ENCODE measurements at places on chromosomes 16 and 17. TPM values are rescaled to one million over a fixed set of nuclear protein-coding genes. Genes with fewer than 3 reads are reported as not detected.

Gene RRN3
- 40.5 TPM for polyA plus RNA-seq

- DNase-seq: no peak
- H3K36me3 ChIP-seq: no peaks in the 10 kb centered on the region
- H3K27ac ChIP-seq: peak overlapping the region; percentile 35
- H3K4me3 ChIP-seq: no peak overlapping the region
- no peaks in the 10 kb centered on the region for H3K27me3 ChIP-seq
Measured at GRCh38 chr16:85057212-85057889, 29.8 kb downstream of the KIAA0513 start.

DNA sequence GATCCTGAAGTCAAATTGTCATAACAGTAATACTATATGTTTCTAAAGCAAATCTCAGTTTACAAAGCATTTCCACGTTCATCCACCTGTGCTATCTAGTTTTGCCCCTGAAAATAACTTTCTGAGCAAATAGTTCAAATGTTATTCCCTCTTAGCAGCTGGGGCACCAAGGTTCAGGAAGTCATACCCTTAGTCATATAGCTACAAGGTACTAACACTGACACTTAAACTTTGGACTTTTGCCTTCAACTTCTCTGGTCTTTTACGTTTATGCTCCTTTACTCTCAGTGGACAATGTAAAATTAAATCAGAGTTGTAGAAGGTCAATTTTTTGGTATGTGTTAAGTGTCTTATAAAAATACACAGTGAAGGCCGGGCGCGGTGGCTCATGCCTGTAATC lies 33.0 kb downstream of the COX11 start:
- H3K4me1 ChIP-seq: no peaks in the 10 kb centered on the region
- no peak overlapping the region for H3K27ac ChIP-seq

GRCh38 chr16:72977127-72977526 lies 70.8 kb downstream of the ZFHX3 start:
- H3K4me1 ChIP-seq: no peaks in the 10 kb centered on the region
- DNase-seq: no peak
- H3K4me3 ChIP-seq: no peak overlapping the region
- H3K27ac ChIP-seq: no peak overlapping the region
- H3K27me3 ChIP-seq: no peaks in the 10 kb centered on the region

DNA sequence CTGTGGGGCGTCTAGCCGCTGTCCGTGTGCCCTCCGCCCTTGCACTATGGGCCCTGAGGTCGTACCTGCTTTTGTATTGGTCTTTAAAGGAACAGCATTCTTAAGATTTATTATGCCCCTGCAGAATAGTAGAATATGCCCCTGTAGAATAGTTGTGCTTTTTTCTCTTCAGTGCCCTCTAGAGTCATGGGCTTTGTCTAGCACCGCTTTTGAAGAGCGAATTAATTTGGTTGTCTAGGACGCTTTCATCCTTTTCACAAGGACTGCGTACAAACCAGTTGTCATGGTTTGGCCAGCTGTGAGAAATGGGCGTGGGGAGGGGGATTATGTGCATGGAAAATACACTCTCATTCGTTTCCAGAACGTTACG lies 621 bp downstream of the CEP95 start:
- H3K36me3 ChIP-seq: peaks cover 24% of the 10 kb centered on the region
- H3K27me3 ChIP-seq: no peaks in the 10 kb centered on the region
- peak overlapping the region; percentile 100 for H3K27ac ChIP-seq

GRCh38 chr16:10938321-10938720 lies 3.9 kb downstream of the DEXI start:
- H3K4me1 ChIP-seq: peaks cover 42% of the 10 kb centered on the region
- peak overlapping the region; percentile 82 for H3K4me3 ChIP-seq
- H3K36me3 ChIP-seq: no peaks in the 10 kb centered on the region
- H3K27me3 ChIP-seq: no peaks in the 10 kb centered on the region
- peak overlapping the region; percentile 23 for H3K27ac ChIP-seq

GRCh38 chr17:18039535-18040260 lies 490 bp downstream of the GID4 start:
- peaks cover 17% of the 10 kb centered on the region for H3K4me1 ChIP-seq
- peak overlapping the region; percentile 51 for H3K27ac ChIP-seq
- no peaks in the 10 kb centered on the region for H3K27me3 ChIP-seq
- no peaks in the 10 kb centered on the region for H3K36me3 ChIP-seq
- no peak for DNase-seq

- peaks cover 7% of the 10 kb centered on the region for H3K4me1 ChIP-seq
- H3K27me3 ChIP-seq: no peaks in the 10 kb centered on the region
- no peaks in the 10 kb centered on the region for H3K36me3 ChIP-seq
- H3K27ac ChIP-seq: no peak overlapping the region
Measured at GRCh38 chr16:17556276-17557052, 85.7 kb upstream of the XYLT1 start.

DNA sequence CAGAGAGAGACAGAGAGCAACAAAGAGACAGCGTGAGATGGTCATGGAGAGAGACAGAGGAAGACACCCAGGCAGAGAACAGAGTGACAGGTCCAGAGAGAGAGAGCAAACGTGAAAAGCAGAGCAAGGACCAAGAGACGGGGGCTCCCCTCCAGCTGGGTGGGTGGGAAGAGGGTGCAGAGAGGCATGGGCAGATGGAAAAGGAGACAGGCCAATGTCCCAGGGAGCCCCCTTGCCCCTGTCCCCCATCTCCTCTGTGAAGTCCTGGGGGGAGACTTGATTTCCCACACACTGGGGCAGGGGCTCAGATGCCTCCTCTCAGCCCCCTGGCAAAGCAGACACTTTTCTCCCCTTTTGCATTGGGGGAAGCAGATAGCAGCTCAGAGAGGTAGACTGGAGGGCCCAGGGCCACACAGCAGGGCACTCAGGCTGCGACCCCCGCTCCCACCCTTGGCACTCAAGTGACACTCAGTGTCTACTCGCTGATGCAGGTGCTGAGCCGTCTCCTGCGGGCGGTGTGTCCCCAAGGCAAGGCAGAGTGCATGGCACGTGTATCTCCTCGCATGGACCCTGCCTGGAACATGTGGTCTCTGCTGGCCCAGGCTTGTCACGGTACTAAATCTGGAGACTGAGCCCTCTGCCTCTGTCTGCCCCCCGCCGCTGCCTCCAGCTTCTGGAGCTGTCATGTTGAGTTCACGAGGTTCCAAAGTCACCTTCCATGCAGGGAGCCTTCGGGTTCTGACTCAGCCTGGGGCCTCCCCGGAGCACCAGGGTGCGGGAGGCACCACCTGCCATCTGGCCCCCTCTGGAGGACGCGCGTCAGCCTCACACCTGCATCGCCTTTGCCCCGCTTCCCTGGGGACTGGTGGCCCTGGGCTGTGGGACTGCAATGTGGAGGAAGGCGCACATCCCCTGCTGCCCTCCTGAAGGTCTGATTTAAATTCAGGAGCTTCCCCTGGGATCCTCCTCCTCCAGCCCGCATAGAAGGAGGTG lies 215.9 kb upstream of the GSE1 start:
- no peaks in the 10 kb centered on the region for H3K36me3 ChIP-seq
- H3K27me3 ChIP-seq: peaks cover 6% of the 10 kb centered on the region
- H3K4me3 ChIP-seq: no peak overlapping the region
- no peak for DNase-seq
- H3K4me1 ChIP-seq: peaks cover 5% of the 10 kb centered on the region
- H3K27ac ChIP-seq: no peak overlapping the region

DNA sequence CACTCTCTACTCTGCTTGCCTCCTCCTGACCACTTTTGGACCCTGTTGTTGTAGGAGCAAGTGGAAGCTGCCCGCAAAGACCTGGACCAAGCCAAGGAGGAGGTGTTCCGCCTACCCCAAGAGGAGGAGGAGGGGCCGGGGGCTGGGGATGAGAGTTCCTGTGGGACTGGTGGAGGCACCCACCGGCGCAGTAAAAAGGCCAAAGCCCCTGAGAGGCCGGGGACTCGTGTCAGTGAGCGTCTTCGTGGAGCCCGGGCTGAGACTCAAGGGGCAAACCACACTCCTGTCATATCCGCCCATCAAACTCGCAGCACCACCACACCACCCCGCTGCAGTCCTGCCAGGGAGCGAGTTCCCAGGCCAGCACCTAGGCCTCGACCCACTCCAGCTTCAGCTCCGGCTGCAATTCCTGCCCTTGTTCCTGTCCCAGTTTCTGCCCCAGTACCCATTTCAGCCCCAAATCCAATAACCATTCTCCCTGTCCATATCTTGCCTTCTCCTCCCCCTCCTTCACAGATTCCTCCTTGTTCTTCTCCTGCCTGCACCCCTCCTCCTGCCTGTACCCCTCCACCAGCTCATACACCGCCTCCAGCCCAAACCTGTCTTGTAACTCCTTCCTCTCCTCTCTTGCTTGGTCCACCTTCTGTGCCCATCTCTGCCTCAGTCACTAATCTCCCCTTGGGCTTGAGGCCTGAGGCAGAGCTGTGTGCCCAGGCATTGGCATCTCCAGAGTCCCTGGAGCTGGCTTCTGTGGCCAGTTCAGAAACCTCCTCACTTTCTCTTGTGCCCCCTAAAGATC lies 11.0 kb upstream of the PHKG2 start:
- no peak overlapping the region for H3K27ac ChIP-seq
- DNase-seq: no peak
- no peak overlapping the region for H3K4me3 ChIP-seq
- H3K4me1 ChIP-seq: no peaks in the 10 kb centered on the region
- H3K36me3 ChIP-seq: peaks cover 29% of the 10 kb centered on the region
- H3K27me3 ChIP-seq: no peaks in the 10 kb centered on the region

DNA sequence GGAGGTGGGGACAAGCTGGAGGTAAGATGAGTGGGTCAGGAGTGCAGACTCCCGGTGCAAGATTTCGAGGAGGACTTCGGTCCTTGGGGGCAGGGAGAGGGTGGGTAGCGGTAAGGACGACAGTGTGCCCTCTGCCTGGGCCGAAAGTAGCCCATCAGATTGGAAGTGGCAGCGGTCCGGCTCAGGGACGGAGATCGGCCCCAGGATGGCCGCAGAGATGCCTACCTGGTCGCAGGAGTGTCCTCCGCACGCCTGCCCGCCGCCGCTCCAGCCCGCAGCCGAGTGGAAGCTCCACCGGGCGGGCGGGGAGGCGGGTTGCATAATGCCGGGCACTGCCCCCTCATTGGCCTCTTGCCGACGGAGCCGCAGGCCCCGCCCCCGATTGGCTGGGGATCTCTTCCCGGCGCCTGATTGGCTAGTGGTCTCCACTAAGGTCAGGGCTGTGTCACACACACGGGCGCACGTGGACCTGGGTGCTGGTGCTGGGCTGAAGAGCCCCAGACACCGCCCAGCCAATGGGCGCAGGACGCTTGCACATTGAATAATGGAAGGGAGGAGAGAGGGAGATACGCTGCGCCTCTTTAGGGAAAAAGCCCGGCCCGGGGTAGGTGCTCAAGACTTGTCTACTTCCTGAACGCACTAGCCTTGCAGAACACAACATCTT lies at the start of gene PER1:
Gene PER1 (minus strand): TSS at position 293 of the 664 bp plus-strand sequence. CDS start 1,698 bp downstream, outside the sequence.
- H3K4me3 ChIP-seq: peak within 1 kb of the TSS; percentile 89
- peak within 1 kb of the TSS; percentile 89 for H3K27ac ChIP-seq
- peak; percentile 66 for DNase-seq

DNA sequence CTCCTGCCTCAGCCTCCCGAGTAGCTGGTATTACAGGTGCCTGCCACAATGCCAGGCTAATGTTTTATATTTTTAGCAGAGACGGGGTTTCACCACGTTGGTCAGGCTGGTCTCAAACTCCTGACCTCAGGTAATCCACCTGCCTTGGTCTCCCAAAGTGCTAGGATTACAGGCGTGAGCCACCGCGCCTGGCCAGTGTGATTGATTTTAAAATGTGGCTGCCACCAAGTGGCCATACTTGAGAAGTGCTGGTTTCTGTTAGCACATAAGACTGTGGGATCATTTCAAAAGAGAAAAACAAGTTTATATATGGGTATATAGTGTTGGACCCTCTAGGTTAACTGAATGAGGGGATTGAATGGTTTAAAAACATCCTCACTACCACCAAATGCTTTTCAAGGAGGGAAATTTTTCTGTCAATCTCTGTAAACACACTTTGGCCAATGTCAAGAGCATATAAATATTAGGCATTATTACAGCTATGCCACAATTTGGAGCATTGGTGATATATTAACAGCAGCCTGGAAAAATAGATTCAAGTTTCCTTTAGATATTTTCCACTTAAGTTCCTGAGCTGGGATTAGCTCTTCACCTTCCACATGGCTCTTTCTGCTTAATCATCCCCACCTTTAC lies 13.5 kb upstream of the DHRS13 start:
- no peak overlapping the region for H3K27ac ChIP-seq
- no peaks in the 10 kb centered on the region for H3K27me3 ChIP-seq
- H3K4me3 ChIP-seq: no peak overlapping the region

- H3K27ac ChIP-seq: peak overlapping the region; percentile 98
- H3K4me3 ChIP-seq: peak overlapping the region; percentile 91
- DNase-seq: no peak
Measured at GRCh38 chr16:3282103-3282729, 1.1 kb upstream of the ZNF263 start.

DNA sequence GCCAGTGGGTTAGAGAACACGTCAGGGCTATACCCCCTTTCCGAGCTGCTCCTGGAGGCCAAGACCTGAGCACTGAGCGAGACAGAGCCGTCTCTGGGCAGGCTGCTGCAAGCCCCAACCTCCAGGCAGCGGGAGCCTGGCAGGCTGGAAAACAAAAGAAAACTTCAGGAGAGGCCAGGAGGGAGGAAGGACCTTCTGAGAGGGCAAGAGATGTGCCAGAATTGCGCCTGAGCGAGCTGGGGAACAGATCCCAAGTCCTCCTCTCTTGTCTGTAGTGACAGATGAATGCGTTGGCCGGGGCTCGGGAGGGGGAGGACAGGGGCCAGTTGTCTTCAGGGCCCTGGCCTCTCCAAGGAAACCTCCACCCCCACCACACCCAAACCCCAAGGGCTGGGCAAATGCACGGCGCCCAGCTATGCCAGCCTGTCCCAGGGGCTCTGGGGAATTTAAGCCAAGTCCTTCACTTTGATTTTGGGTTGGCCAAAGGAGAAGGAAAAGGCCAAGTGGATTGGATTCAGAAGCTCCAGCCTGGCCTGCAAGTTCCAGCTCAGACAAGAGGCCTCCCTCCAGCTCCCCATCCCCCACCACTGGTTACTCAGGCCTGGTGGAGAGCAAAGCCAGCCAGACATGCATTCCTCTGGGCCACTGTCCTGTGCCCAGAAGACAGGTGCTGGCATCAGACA lies 18.1 kb downstream of the SDK2 start:
- H3K4me3 ChIP-seq: no peak overlapping the region
- peaks cover 5% of the 10 kb centered on the region for H3K27me3 ChIP-seq
- no peak overlapping the region for H3K27ac ChIP-seq
- no peaks in the 10 kb centered on the region for H3K36me3 ChIP-seq
- no peaks in the 10 kb centered on the region for H3K4me1 ChIP-seq

DNA sequence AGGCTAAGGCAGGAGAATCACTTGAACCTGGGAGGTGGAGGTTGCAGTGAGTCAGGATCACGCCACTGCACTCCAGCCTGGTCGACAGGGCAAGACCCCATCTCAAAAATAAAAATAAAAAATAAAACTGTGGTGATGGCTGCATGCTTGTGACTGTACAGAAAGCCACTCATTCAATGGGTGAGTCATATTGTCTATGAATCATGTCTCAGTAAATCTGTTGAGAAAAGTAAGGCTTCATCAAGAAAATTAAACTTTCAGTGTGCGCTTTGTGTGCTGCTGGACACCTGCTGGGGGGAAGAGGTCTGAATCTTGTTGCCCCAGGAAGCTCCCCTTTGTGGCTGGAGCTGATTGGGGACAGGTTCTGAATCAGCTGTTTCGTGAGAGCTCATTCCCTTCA lies 11.3 kb downstream of the NUBP1 start:
- H3K4me1 ChIP-seq: peaks cover 31% of the 10 kb centered on the region
- H3K36me3 ChIP-seq: peaks cover 13% of the 10 kb centered on the region
- no peaks in the 10 kb centered on the region for H3K27me3 ChIP-seq
- H3K27ac ChIP-seq: no peak overlapping the region

Measured in GM12878 (cell line).